ENCODE measurements at places on chromosomes 2 and 18. TPM values are rescaled to one million over a fixed set of nuclear protein-coding genes. Genes with fewer than 3 reads are reported as not detected.

Gene ERFE
- total RNA-seq = not detected

Gene CNDP1
- 0.39 TPM for total RNA-seq

DNA sequence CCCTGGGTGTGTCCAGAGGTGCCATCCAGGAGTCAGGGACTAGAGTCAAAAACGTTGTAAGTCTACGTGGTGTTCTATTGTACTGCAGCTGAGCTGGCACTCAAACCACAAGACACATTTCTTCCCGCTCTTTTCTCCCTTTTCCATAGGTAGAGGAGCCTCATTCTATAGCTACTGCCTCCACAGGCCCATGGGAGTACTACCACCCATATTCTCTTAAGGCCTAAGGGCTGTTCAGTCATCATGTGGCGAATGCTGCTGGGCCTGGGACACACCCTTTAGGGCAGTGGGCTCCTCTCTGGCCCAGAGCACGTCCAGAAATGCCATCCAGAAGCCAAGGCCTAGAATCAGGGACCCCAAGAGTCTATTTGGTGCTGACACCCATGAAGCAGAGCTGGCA is 1271.7 kb downstream of the CNTNAP5 start:
- H3K27me3 ChIP-seq = no peaks in the 10 kb centered on the region
- no peak for DNase-seq
- H3K36me3 ChIP-seq = no peaks in the 10 kb centered on the region
- no peaks in the 10 kb centered on the region for H3K4me1 ChIP-seq
- no peak overlapping the region for H3K4me3 ChIP-seq

GRCh38 chr18:2337552-2338141 is 233.7 kb downstream of the METTL4 start:
- H3K4me1 ChIP-seq = no peaks in the 10 kb centered on the region
- H3K27ac ChIP-seq = no peak overlapping the region
- no peaks in the 10 kb centered on the region for H3K36me3 ChIP-seq
- no peaks in the 10 kb centered on the region for H3K27me3 ChIP-seq

DNA sequence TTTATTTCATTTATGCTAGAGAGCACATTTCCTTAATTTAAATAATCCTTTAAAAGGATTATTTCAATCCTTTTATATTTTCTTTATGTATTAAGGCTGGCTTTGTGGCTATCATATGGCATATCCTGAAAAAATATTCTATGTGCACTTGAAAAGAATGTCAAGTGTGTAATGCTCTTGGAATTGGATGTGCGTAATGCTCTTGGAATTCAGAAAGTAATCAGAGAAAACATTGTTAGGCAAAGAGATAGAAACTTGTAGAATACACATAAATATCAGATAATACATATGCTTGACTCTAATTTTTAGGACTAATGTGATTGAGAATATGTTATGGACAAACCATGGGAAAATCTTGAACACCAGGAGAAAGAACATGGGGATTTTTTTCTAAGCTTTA is 197.5 kb upstream of the COL3A1 start:
- H3K27me3 ChIP-seq = no peaks in the 10 kb centered on the region
- H3K36me3 ChIP-seq = no peaks in the 10 kb centered on the region
- no peak overlapping the region for H3K27ac ChIP-seq
- no peak overlapping the region for H3K4me3 ChIP-seq
- no peak for DNase-seq

Gene DSEL
- 0.52 TPM for total RNA-seq

DNA sequence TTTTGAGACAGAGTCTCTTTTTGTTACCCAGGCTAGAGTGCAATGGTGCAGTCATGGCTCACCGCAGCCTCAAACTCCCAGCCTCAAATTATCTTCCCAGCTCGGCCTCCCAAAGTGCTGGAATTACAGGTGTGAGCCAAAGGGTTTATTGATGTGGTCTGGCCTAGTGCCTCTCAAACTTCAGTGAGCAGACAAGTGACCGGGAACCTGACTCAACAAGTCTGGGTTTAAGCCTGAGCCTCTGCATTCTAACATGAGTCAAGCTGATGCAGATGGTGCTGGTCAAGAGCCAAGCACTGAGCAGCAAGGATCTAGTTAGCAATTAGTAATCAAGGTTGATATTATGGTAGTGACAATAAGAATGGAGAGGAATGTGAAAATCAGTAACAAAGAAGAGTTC is 21.3 kb downstream of the CDK15 start:
- no peak overlapping the region for H3K4me3 ChIP-seq
- H3K36me3 ChIP-seq = no peaks in the 10 kb centered on the region
- H3K27me3 ChIP-seq = no peaks in the 10 kb centered on the region
- no peak for DNase-seq
- no peaks in the 10 kb centered on the region for H3K4me1 ChIP-seq

All from CD4-positive, alpha-beta T cell (primary cell).